ENCODE measurements at places on chromosomes 7 and 10.
A peak's percentile ranks its signal among the peaks of the same experiment; 100 is the strongest.

DNA sequence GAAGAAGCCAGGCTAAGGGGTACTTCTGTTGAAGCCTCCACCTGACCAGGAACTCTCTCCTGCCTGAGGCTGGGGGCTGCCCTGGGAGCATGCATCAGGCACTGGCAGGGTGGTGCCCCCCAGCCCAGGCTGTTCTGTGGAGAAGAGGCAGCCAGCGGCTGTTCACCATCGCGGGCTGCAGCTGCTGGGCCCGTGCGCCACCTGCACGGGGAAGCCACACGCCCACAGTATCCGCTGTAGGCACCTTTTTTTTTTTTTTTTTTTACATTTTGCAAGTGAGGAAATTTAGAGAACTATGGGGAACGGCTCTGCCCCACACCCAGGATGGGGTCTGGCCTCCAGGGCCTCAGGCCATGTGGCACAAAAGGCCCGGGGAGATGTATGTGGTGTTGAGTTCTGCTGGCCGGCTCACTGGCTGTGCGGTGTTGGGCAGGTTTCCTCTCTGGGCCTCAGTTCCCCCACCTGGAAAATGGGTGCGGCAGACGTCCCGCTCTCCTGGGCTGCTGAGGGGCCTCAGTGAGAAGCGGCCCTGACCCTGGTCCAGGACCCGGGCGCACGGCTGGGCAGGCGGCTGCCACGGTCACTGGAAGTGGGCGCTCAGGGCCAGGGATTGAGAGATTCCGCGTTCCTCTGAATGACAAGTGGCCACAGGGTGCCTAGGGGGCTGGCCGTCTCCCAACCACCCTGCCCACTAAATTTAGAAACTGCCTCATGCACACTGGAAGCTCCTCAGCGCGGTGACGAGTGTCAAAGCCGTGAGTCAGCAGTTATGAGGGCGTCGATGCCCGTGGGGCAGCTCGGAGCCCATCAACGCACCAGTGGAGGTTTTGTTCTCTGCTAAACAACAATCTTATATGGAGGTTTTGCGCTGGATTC is 8.8 kb upstream of the INTS1 start:
- DNase-seq: peak; percentile 65

GRCh38 chr7:18225067-18225466 is 197.4 kb upstream of the PRPS1L1 start:
- no peak for DNase-seq

- DNase-seq: no peak
Observed at GRCh38 chr7:106731646-106732444, 70.9 kb upstream of the CCDC71L start.

- no peak for DNase-seq
Observed at GRCh38 chr7:116971869-116972268, 18.6 kb downstream of the ST7 start.

DNA sequence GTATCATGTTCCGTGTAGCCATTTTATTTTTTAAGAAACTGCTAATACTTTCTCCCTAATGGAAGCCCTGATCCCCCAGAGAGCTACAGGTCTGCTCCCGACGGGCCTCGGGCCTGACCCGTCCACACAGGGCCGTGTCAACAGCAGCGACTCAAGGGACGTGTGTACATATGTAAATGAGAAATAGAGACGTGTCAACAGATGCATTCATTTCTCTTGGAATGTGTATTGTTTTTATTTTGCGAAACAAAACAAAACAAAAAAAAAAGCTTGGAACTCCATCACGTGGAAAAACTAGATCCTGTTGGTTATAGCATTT is 31.7 kb upstream of the PPIF start:
- DNase-seq: no peak

DNA sequence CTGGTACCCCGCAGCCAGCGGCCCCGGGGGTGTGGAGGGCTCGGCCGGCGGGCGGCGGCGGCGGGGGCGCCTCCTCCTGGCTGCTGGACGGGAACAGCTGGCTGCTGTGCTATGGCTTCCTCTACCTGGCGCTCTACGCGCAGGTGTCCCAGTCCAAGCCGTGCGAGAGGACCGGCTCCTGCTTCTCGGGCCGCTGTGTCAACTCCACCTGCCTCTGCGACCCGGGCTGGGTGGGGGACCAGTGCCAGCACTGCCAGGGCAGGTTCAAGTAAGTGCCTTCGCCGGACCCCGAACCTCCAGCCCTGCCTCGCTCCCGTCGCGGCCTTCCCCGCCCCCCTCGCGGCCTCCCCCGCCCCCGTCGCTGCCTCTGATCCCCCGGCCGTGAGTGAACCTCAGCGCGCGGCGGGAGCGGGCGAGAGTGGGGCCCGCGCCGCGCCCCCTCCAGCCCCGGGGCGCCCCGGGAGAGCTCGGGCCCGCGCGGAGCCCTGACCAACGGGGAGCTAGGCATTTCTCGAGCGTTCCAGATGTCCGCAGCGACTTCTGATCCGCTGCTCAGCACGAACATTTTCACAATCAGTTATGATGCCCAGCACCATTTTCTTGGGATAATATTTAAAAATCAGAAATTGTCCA is 727 bp downstream of the ATRNL1 start:
- no peak for DNase-seq

DNA sequence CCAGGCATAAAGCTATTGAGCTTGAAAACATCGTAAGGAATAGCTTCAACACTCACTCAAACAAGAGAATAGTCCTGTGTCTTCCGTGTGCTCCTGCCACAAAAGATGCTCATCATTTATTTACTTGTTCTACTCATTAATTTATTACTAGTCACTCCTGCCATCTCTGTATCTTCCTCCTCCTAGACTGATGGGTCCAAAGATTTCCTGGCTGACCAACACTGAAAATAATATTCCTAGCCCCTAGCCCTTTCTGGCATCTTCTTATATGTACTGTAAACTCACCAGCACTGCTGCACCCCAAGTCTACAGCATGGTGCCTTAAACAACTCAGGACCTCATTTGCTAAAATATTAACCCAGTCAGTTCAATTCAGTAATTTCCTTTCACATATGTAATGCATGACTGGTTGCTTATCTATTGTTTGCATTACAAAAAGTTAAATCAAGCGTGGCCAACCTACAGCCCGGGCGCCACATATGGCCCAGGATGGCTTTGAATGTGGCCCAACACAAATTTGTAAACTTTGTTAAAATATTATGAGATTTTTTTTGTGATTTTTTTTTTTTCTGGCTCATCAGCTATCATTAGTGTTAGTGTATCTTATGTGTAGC is 86.7 kb upstream of the GSDME start:
- DNase-seq: no peak

DNA sequence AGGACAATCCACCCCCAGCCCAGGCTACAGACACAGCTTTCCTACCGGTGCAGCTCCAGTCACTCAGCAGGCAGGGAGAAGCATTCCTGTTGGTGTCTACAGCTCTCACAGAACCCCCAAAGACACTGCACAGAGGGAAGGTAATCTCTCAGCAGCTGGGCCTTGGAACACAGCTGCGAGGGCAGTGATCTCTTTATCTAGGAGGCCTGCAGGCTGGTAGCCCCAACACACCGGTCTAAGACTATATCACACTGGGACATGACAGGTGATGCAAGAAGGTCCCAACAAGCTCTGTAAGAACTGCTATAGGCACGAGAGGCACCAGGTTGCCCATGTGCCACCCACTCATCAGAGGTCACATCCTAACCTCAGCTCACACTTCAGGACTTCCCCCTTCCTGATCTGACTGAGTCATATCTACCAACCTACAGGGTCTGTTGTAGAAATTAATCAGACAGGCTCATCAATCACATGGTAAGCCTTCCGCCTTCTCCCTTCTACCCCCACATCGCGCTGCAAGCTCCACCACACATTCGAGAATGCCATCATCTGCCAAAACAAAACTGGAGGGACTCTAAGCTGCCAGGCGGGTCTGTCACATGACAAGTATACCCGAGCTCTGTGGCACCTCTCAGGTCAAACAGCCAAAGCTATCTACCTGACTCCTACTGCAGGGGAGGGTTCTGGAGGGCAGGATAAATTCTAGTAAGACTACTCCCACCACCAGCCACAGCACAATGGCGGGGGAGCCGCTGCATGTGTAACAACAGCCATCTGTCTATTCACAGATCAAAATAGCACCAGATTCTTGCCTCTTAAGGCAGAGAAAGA is 26.1 kb downstream of the FAM53B start:
- DNase-seq: peak; percentile 90

- DNase-seq: no peak
Observed at GRCh38 chr7:50358041-50358705, 53.7 kb downstream of the IKZF1 start.

GRCh38 chr10:98077223-98077622 is 46.8 kb upstream of the CRTAC1 start:
- no peak for DNase-seq

GRCh38 chr10:67045404-67045803 is 119.6 kb downstream of the LRRTM3 start:
- no peak for DNase-seq

GRCh38 chr7:18357691-18358090 is 137.9 kb upstream of the HDAC9 start:
- DNase-seq: no peak

- no peak for DNase-seq
Observed at GRCh38 chr10:28478646-28479045, 54.3 kb upstream of the WAC start.

- DNase-seq: no peak
Observed at GRCh38 chr7:17094963-17095574, 203.4 kb upstream of the AHR start.

DNA sequence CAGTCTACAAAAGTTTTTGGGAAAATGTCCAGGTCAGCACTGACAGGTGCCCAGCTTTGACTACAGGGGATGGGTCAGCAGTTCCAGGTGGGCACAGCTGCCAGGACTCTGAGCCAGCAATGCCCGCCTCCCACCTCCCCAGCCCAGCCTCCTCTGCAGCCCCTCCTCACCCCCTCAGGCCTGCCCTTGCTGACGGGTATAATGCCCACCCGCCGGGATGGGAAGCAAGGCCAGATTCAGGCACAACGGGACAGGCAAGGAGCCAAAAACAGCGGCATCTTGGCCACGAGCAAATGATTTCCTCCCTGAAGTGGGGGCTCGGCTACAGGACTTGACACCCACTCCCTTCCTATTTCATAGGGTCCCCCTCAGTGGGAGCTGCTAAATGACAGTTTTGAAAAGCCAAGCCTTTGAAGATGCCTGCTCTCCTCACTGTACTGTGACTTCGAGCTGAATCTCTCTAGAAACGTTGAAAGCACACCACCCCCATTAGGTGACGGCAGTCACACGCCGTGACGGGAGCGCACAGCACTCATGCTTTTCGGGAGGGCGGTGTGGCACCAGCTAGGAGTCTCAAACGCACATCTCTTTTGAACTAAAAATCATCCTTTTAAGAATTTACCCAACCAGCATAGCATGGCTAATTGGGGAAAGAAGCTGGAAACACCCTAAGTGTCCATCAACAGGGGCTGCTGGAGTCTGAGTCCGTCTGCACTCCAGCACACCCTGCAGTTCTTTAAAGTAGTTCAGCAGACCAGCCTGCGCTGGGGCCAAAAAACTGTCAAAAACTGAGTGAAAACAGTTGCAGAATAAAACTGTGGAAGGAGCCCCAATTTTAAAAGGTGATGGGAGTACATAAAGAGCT is 29.6 kb downstream of the MAD1L1 start:
- no peak for DNase-seq

DNA sequence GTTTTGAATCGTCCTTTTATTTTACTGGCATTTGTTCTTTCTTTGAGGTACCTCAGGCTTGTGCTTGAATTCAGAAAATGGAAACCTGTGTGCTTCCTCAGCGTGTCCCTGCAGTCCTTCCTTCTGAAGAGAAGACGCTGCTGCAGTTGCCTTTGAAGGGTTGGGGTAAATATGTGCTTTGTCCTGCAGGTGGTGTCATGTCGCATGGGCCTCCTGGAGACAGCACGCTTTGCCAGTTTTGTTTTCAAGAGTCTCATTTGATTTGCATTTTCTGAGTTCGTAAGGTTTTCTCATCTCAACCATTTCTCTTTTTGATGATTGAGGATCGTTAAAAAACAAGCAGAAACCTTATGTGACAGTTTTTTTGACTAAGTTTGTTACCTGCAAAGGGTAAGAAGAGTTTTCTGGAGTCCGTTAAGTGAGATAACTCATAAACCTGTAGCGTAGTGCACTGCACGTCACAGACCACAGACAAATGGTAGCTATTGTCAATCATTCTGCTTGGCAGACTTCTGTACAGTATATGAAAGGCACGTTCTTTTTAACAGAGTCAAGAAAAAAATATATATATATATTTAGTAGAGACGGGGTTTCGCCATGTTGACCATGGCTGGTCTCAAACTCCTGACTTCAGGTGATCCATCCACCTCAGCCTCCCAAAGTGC is 57.0 kb downstream of the CDC123 start:
- DNase-seq: no peak

DNA sequence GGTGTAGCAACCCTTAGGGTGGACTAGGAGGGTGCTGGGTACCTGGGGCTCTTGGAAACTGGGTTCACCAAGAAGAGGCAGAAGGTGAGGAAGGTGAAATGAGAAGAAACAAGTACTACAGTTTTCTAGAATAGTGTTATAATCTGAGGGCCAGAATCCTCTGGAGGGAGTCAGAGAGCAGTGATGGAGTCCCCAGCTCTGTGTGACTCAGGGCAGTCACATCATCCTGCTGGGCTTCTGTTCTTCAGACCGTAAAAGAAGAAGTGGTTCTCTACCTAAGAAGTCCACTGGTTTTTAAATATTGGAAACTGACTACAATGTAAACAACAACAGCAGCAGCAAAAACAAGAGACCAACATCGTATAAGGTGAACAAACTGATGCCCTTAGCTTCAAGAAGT is 197.3 kb downstream of the PRPF18 start:
- DNase-seq: peak; percentile 52

- DNase-seq: no peak
Observed at GRCh38 chr7:94698275-94698674, 42.3 kb upstream of the SGCE start.

DNA sequence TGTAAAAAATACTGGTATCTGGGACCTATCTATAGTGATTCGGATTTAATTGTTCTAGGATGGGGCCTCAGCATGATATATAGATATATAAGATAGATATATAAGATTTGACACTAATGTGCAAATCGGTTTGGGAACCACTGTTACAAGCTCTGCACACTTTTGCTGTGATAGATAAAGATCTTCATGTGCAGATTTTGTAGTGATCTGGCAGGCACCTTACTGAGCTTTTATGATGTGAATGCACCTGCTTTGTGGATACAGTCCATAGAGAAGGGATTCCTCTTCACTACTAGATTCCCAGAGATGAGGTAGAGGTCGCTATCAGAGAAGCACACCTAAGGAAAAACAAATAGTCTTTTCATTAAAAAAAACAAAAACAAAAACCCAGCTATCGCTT is 33.3 kb upstream of the PCGF5 start:
- no peak for DNase-seq

DNA sequence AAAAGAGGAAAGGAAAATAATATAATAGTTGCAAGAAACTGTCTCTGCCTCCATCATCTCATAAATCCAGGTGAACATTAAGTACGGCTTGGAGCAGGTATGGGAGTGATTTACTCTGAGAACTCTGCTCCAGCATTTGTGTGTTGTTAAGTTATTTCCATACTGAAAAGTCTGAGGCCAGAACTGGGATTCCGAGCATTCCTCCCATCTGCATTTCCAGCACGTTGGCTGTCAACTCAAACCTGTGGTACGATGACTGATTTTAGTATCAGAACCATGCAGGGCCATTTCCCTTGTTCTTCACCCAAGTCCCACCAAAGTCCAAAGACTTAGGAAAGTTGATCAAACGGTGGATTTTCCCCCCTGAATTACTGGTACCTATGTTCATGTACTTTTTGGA is 104.9 kb downstream of the CREB5 start:
- DNase-seq: no peak
